ENCODE measurements at places on chromosomes 1 and 21.

GRCh38 chr1:91501971-91502671 lies 1.5 kb downstream of the CDC7 start:
- DNase-seq, result no peak

GRCh38 chr1:212752934-212753497 lies 38.6 kb downstream of the NSL1 start:
- DNase-seq, result no peak

GRCh38 chr1:207998691-207999090 lies 87.8 kb upstream of the CD34 start:
- DNase-seq, result no peak

DNA sequence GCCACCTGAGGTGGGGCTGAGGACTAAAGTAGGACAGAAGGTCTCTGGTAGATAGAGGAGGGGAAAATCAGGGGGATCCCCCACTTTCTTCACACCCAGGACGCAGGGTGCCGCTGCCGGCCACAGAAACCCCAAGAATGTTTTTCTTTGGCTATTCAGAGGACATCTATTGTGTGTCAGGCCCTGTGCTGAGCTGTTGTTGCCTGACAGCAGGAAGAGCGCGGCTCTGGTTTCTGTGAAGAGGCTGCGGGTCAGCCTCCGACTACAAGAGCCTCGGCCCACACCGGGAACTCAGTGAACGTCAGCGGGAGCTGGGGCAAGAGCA lies 407 bp upstream of the PIGV start:
- no peak for DNase-seq

Measured in mesenteric fat pad (tissue), 1 donor.